ENCODE measurements at places on chromosomes 2 and 18.

- DNase-seq, result no peak
Measured at GRCh38 chr18:54323970-54324369, 33.7 kb downstream of the STARD6 start.

- DNase-seq, result peak; percentile 50
Measured at GRCh38 chr2:206084870-206085741, 868 bp downstream of the INO80D start.

GRCh38 chr2:7857904-7858303, 824.0 kb upstream of the ID2 start:
- DNase-seq, result no peak

- no peak for DNase-seq
Measured at GRCh38 chr2:85951351-85952067, 62.7 kb upstream of the ST3GAL5 start.

- DNase-seq, result no peak
Measured at GRCh38 chr18:31980863-31981262, 37.8 kb upstream of the RNF125 start.

- no peak for DNase-seq
Measured at GRCh38 chr2:183543222-183543621, 419.0 kb downstream of the NUP35 start.

GRCh38 chr18:40851014-40851429, 1104.0 kb upstream of the PIK3C3 start:
- no peak for DNase-seq

- peak; percentile 39 for DNase-seq
Measured at GRCh38 chr2:19623488-19623887, 265.1 kb upstream of the OSR1 start.

- no peak for DNase-seq
Measured at GRCh38 chr2:182951948-182952663, 85.7 kb upstream of the FRZB start.

- DNase-seq, result no peak
Measured at GRCh38 chr2:241615522-241616052, 21.4 kb downstream of the THAP4 start.

DNA sequence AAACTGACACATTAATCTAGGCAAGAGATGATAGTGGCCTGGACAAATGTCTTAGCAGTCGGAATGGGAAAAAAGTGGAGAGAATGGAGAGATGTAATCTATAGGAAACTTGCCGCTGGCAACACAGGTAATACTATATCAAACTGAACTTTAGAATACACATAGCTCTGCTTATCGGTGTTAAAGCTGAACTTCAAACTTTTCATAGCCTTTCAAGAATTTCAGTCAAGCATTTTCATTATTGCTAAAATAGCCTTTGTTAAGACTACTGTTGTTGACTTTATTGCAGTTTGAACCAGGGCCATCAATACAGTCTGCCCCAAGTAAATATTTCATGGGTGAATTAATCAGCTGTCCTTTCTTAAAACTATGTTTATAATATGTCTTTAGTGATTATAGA, 12.9 kb upstream of the CHST9 start:
- DNase-seq, result no peak

DNA sequence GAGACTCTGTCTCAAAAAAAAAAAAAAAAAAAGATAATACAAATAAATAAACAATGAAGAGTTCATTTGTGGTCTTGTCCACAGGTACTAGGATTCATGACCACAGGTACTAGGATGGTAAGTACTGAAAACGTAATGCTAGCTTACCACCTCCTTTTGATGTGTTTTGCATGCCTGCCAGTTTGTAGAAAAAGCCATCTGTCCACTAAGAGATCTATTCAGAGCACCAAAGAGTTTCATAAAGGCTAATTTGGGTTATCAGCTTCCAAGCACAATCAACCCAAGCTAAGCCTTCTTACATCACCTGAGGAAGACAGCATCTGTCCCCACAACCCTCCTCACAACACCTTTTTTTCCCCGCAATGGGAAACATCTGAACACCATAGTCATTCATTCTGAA, 477.2 kb downstream of the ZEB2 start:
- DNase-seq, result no peak

DNA sequence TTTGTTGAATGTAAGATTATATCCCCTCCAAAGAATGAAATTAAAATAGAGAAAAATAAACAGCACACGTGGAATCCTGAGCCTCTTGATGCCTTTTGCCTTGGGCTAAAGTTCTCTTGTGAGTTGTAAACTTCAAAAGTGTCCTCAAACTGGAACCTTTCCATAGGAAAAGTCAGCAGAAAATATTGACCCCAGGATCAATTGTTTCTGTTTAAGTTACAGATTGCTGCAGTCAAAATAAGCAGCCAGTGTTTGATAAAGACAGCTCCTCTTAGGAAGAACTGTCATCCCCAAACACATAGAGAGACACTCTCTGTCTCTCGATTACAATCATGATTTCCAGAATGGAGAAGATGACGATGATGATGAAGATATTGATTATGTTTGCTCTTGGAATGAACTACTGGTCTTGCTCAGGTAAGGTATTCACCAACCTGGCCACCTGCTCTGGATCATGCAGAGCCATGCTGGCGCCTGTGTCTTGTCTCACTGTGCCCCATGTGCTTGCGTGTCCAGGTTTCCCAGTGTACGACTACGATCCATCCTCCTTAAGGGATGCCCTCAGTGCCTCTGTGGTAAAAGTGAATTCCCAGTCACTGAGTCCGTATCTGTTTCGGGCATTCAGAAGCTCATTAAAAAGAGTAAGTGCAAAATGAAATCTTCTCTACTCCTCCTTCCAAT, at the start of gene SPP2:
TSS of gene SPP2 (plus strand) at position 248 of the 681 bp plus-strand sequence. CDS start at position 333, 85 bp downstream.
- no peak for DNase-seq
